Activated CD4-positive, alpha-beta T cell treated with anti-CD3 and anti-CD28 coated beads, Interleukin-2, amount 10 ng/mL, durations not matched to agents 24 days and 14 days (primary cell): ENCODE measurements at places on chromosomes 6 and 20. TPM values are rescaled to one million over a fixed set of nuclear protein-coding genes. Genes with fewer than 3 reads are reported as not detected.

BMP6 gene
- 0.50 and 0.56 TPM in 2 replicates for total RNA-seq

HLA-DPB1 gene
- total RNA-seq, result 4.7 and 6.2 TPM in 2 replicates

SLPI gene
- total RNA-seq, result not detected in 2 replicates

KCNK16 gene
- total RNA-seq, result not detected in 2 replicates

MCUR1 gene
- total RNA-seq, result 39.0 and 43.7 TPM in 2 replicates

NPBWR2 gene
- total RNA-seq, result not detected in 2 replicates

OOEP gene
- 0.47 TPM in 2 replicates for total RNA-seq

DNA sequence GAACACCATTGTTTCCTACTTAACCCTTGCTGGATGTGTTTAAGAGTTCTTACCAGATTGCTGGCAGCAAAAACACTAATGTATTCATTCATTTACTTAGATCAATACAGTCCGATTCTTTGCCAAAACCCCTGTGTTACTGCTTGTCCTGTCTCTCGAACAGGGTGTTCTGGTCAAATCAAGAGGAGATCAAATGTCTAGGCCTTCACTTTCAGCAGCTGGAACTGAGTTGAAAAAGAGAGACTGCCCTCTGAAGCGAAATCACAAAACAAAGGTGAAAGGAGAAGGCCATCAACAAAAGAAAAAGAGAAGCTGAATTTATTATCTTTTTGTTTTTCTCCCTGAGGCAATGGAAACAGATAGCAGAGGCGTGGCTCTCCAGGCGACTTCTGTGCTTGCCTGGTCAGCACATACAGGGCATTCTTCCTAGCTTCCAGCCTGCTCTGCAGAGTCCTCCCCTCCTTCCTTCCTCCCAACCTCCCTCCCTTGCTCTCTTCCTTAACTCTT lies 44.1 kb upstream of the GCM1 start:
- no peak for DNase-seq

DNA sequence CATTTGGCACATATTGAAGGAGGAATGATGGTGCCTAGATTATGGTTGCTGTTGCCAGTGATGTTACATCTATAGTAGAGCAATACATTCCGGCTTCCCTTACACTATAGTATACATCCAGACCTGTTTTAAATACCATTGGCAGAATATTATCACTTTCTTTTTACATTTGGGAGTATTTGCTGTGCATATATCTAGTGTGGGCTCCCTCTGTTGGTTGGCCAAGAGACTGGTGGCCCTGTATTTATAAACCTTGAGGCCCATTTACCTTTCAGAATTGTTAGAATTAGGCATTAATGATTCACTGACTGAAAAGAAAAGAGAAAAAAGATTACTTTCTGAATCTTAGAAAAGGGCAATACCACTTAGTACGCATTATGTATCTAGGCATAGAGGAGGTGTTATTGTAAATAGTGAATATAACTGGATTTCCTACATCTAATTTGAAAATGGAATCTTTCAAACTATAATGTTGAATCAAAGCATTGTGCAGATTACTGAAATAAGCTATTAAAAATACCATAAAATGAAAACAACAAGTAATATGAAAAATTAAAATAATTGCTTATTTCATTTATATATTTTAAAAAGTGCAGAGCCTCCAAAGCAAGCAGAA lies 628.8 kb upstream of the MAN1A1 start:
- DNase-seq, result no peak

DNA sequence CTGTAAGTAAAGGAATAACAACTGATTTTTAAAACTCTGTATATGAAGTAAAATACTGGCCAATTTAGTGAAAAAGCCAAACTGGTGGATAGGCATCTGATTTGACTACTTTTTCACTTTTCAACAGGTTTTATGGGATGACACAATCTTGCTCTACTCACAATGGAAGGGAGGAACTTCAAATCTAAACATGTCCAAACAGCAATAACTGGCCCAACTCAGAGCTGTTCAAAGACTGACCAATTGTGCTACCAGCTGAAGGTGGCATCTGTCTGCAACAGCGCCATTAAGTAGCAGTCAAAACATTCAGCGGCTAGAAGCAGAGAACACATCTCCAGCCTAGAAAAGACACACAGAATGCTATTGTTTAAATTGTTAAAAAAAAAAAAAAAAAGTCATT lies 44.6 kb downstream of the SESN1 start:
- no peak for DNase-seq

GRCh38 chr6:16473184-16473907 lies 235.0 kb downstream of the GMPR start:
- peak; percentile 71 for DNase-seq

- no peak for DNase-seq
These were observed 30.5 kb downstream of the FOXP4 start for GRCh38 chr6:41576667-41577066.

- DNase-seq, result no peak
These were observed 317.3 kb downstream of the TAF4 start for GRCh38 chr20:61748376-61748775.

- no peak for DNase-seq
These were observed 55.3 kb upstream of the CEP85L start for GRCh38 chr6:118706702-118707101.

GRCh38 chr6:140538926-140539325 lies 1164.5 kb upstream of the CITED2 start:
- no peak for DNase-seq

DNA sequence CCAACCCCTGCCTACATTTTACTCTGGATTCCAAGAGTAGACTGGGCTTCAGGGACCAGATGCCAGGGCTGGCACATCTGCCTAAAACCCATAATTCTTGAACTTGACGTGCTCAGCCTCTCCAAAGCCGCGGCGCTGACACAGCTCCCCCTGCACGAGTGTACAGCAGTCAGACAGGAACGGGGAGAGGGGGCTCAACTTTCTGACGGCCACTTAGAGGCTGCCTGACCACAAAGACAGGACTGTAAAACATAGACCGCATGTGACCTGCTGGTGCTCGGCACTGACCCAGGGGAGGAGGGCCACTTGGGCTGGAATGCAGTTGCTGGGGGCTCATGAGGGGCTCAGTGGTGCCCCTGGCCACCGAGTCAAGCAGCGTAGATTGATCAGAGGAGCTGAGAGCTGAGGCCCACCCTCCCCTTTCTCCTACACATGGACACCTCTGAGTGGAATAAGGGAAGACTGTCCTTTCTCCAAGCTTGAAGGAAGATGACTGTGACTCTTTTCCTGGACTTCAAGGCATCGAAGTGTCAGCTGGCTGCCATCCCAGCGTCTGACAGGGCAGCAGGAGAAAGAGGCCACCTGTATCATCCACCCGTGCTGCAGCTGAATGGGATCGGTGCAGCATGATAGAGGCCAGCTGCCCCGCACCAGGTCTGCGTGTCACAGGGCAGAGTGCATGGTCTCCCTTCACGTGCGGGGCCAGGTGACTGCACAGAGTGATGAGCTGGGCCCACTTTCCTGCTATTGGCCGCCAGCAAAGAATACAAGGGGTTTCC lies 171.3 kb upstream of the AGPAT4 start:
- DNase-seq, result no peak

- no peak for DNase-seq
These were observed 103.2 kb upstream of the SUPT3H start for GRCh38 chr6:45480752-45481415.

DNA sequence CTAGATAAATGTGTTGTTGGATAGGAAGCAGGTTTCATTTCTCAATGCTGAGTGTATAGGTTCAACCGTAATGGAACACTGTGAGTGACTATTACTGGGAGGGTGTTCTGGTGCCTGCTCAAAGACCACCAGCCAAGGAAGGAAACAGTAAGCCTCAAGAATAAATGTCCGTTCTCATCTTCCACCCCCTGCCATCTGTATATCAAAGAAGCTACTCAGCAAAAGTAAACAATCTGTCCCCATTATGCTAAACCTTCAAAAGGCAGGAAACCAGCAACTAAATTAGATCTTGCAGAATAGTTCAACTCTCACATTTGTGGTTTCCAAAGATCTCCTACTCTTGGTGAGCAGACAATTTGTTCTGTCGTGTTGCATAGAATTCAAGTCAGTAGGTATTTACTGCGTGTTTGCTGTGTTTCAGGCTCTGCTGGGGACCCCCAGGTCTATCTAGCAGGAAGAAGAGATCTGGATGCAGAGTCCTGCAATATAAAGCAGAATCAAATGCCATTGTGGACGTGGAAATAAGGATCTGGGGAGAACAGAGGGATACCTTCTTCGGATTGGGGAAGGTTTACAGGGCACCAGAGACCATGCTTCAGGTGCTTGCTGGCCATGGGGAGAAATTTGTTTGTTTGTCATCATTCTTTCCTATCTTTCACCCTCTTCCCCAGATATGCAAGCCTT lies 87.3 kb downstream of the SCML4 start:
- DNase-seq, result peak; percentile 76

DNA sequence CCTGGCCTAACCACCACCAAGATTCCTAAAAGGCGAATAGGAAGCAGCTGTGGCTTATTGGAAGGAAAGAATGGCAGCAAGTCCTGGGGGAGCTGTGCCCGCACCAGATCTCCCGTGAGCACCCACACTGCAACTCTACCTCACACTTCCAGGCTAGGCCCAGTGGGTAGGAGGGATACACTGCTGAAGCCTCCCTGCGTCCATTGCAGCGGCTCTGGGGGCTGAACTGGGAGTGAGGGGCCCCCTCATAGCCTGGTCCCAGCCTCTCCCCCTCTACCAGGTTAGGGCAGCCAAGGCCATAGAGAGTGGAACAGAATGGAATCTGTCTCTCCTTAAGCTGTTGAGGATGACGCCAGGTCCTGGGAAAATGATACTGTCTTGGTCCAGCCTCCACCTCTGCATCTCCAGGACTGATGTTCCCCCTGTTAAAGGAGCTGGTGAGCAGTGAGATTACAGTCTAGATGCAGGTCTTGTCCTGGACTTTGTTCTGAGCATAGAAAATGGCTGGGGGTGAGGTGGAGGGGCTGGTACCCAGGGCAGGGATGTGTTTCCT lies 11.3 kb downstream of the CNPY3 start:
- no peak for DNase-seq

GRCh38 chr20:60011512-60012507 lies 53.6 kb downstream of the CDH26 start:
- no peak for DNase-seq

GRCh38 chr20:45629496-45630100 lies at the start of gene WFDC10A:
Gene WFDC10A (plus strand): TSS chr20:45629739. CDS start chr20:45629814, 75 bp downstream.
- DNase-seq, result peak; percentile 69

DNA sequence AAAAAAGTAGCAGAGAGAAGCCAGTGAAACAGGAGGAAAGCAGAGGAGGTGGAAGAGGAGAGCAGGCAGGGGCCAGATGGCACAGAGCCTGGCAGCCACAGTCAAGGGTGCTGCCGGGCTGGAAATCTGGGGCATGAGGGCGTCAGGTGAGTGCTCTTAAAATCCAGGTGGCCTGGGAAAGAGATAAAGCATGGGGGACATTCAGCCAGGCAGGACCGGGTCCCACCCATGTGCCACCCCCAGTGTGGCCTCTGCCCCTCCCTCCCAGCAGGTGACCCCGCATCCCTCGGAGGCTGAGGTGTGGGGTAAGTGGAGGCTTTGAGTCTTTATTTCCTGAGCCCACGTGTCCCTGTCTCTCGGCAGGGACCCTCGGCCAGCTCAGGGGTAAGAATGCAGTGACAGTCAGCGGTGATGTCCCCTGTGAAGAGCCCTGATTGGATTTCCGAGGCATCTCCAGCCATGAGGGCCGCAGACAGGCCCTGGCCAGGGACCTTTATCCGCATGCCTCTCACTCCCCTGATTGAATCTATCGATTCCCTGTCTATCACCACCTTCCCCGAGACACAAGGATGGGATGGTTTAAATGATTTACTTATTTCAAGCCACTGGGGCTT lies 33.8 kb upstream of the SULF2 start:
- DNase-seq, result no peak

GRCh38 chr6:38443352-38444144 lies 196.2 kb downstream of the BTBD9 start:
- peak; percentile 57 for DNase-seq

DNA sequence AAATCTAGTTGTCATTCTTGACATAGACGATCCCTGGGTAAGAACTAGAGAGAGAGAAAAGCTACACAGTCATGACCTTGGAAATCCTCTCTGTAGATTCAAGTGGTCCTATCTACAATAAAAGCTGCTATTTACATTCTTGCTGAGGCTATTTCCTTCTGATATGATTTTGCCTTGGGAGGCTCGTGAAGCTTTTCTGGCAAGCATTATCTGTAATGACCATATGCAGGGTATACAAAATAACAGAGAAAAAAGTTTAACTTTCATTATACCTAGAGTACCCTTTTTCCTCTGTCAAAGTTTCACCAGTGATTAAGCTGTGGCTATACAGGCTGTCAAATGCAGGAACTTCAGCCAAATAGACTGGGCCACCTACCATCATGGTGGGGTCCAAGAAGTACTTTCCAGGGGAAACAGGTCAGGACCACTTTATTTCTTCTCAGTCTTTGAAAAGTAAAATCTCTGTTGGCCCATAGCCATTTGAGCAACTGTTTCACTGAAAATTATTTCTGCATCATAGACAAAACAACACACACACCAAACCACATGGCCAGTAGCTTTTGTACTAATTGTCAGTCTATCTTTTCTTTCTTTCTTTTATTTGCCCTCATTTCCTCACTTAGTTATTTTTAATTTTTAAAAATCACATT lies 677.0 kb upstream of the ID4 start:
- DNase-seq, result no peak

DNA sequence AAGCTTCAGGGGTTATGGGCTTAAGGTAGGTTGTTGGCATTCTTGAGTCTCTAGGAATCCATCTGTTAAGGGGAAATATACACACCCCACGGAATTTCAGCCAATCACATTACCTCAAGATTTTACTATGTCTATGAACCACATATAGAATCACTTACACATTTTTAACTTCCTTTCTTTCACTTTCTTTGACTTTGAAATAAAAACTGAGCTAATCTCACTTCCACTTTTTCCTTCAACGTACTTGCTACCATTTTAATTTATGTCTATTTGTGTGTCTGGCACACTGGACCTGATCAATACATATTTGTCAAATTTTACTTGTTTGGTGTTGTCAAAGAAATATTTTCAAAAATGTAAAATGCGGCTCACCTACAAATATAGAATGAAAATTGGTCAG lies 545.4 kb upstream of the JAG1 start:
- DNase-seq, result no peak

GRCh38 chr6:37643851-37644672 lies 53.6 kb downstream of the MDGA1 start:
- DNase-seq, result peak; percentile 78

- DNase-seq, result peak; percentile 81
These were observed 368.9 kb upstream of the JARID2 start for GRCh38 chr6:14876778-14877613.

DNA sequence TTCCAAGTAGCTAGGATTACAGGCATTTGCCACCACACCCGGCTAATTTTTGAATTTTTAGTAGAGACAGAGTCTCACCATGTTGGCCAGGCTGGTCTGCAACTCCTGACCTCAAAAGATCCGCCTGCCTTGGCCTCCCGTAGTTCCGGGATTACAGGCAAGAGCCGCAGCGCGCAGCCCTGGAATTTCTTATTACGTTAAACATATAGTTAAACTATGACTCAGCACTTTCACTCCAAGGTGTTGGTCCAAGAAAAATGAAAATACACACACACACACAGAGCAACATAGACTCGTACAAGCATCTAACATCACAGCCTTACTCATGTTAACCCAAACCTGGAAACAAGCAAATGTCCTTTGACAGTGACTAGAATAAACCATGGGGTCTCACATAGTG lies 663.9 kb downstream of the PRKN start:
- DNase-seq, result no peak
